ENCODE measurements at places on chromosomes 12 and 14. TPM values are rescaled to one million over a fixed set of nuclear protein-coding genes. Genes with fewer than 3 reads are reported as not detected.

DNA sequence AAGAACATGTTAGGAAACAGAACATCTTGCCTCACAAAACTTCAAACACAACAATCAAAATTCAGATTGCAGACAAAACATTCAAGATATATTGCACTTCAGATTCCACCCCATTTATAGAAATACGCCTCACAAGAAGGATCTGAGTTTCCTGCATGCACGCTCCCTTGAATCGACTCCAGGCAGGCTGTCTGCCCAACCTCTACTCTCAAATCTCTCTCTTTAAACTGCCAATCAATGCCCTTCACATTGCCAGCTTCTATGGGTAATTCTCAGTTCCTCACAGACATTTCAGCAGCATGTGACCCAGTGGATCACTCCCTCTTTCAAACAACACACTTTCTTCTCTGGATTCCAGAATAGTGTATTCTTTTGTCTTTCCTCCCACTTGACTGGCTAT, 184.1 kb downstream of the PRKD1 start:
- DNase-seq: no peak

- DNase-seq: no peak
Observed at GRCh38 chr14:70955543-70956480, 48.6 kb downstream of the PCNX1 start.

DNA sequence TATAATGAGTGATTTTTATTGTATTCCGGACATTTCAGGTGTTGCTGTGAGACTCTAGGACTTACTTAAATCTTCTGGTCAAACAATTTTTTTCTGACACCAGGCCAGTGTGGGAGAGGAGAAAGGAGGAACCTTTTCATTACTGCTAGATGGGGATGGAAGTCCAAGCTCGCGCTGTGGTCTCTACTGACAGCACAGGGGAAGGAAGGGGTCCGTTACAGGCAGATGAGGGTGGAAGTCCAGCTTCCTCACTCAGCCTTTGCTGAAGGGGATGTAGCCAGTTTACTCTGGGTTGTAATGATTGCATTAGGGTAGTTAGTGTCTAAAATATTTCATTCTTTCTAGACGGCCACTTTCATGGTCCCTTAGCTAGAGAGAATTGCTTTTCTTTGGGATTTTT, 26.3 kb upstream of the ST8SIA1 start:
- DNase-seq: no peak

DNA sequence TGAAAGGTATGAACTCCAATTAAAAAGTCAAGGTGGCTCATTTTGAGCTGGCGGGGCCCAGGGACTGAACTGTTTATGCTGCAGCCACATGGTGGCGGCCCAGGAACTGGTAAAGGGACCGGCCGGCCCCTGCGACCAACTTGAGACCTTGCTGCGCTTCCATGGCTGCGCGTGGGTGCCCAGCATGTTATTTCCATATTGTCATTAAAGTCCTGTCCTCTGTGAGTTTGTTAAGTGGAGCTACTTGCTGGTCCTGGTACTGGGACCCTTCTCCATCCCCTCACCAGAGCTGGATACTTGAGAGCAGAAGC, 62.3 kb downstream of the BEGAIN start:
- no peak for DNase-seq

- no peak for DNase-seq
Observed at GRCh38 chr12:15883536-15883935, 1.3 kb downstream of the STRAP start.

TPPP2 gene
- total RNA-seq: not detected

- peak; percentile 27 for DNase-seq
Observed at GRCh38 chr14:61145034-61145902, 135.9 kb downstream of the TMEM30B start.

DNA sequence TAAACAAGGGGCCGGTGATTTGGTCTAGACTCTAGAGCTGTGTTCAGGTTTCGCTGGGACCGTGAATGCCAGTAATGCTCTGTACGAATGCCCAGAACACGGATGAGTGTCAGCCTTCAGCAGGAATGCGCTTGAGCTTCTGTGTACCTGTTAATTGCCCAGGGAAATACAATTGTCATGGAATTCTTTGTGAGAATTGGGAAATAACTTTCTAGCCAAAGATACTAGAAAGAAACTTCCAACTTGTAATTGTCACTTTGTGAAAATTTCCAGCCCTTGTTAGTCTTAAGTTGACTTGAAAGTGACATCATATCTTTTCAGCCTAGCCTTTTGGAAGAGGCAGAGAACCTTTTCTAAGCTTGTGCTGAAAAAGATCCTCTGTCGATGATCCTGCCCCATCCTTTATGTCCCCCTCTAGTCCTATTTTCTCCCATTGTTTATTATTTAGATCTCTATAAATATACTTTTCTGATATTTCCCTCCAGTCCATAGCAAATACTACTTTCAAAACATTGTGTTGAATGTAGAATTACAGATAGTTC, 2.7 kb downstream of the CHST11 start:
- no peak for DNase-seq

GRCh38 chr12:110613071-110613770, 708 bp upstream of the TCTN1 start:
- no peak for DNase-seq

RAB15 gene
- 3.4 TPM for total RNA-seq

DNA sequence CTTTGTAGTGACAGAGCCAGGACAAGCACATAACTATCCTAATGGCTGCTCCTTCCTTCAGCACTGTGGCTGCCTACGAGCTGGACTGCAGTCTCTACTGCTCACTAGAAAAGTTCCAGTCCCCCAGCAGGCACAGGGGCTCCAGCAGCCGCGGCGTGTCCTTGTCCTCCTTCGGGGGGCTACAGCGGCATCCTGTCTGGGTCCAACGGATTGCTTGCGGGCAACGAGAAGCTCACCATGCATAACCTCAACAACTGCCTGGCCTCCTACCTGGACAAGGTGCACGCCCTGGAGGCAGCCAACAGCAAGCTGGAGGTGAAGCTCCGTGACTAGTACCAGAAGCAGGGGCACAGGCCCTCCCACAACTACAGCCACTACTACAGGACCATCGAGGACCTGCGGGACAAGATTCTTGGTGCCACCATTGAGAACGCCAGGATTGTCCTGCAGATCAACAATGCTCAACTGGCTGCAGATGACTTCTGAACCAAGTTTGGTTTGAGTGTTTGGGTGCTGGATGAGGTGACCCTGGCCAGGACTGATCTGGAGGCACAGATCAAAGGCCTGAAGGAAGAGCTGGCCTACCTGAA, 169.4 kb downstream of the NDUFA12 start:
- DNase-seq: no peak

GRCh38 chr14:23470947-23471346, 1.4 kb downstream of the NGDN start:
- DNase-seq: no peak

GRCh38 chr12:62123721-62124203, 136.4 kb upstream of the USP15 start:
- peak; percentile 18 for DNase-seq

DNA sequence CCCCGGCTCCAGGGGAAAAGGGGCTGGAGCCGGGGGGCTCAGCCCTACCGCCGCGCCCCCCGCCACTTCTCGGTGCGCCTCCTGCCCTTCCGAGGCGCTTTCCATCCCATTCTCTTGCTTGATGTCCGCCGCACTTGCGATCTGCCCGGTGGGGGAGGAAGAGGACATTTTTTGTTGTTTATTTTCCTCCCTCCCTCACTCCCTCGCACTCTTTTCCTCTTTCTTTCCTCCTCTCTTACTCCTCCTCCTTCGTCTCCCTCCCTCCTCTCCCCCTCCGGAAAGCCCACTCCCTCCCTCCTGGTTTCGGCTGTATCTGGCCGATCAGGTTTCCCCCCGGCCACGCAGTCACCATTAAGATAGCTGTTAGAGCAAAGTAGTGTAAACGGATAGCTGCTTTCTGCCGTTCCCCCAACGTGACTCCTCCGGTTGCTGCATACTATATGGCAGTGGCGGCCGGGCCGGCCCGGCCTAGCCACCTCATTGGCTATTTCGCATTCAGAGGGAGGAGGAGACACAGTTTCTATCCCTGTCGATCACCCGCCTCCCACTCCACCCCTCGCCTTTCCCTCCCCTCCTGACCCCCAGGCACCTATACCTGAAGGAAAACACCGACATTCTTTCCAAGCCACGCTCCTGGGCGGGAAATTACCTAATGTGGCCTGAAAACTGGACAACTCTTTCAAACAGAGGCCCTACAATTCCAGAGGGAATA, at the start of gene SIX4:
TSS of gene SIX4 (minus strand) at position 445 of the 712 bp plus-strand sequence. CDS start at position 168, 277 bp downstream.
- DNase-seq: peak; percentile 73

HOXC13 gene
- total RNA-seq: 1.7 TPM

TMEM30B gene
- total RNA-seq: not detected

RPL6 gene
- total RNA-seq: 2,256 TPM

DNA sequence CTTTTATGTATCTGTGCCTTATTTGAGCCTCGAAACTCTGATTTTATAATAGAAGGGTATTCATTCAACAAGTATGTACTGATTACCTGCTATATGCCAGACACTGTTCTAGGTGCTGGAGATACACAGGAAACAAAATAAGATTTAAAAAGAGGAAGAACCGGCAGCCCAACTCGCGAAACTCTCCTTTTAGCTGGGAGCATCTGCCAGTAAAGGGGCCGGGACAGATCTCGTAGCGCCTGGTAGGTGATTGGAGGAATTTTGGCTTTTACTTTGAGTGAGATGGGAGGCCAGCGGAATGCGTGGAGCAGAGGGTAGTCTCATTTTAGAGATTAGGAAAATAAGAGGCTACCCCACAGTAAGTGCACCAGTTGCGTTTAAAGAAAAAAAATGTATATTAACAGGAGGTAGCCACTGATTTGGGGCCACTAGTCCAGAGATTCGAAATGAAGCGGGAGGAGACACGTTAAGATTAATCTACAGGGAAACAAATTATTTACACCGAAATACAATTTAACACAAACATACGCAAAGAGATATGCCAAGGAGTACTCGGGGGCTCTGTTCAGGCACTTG, 520 bp upstream of the MON2 start:
- peak; percentile 38 for DNase-seq

DNA sequence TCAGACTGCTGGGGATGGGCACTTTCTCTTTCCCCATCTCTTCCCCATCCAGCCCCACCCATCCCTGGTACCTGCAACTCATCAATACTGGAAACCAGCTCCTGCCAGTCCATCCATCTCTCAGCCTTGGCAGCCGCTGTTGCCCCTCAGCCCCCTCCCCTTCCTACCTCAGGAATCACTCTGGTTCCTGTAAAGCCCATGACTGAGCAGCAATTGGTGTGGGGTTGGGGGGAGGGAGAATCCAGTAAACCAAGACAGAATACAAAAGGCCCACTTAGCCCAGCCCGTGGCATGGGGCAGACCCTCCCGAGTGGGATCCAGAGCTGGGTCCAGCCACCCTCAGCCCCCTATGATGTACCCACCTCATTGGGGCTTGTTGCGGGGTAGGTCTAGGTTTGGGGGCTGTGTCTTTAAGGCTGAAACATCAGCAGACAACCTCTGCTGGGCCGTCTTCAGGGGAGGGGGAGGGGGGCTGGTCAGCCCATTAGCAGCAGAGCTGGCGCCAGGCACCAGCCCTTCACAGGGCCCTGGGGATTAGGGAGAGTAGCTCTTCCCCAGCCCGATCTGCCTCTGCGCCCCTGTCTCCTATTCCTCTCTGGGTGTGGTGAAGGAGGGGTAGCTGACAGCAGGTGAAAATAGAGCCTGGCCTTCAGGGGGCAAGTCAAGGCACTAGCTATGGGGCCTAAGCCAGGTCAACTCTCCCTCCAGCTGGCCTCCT, 702 bp upstream of the PRPH start:
- DNase-seq: no peak

GRCh38 chr12:115752913-115753726, 524.4 kb downstream of the MED13L start:
- DNase-seq: peak; percentile 17

All from MG63 (cell line).